ENCODE measurements at places on chromosomes 16 and 17.
A peak's percentile ranks its signal among the peaks of the same experiment; 100 is the strongest.

- DNase-seq = peak; percentile 18
These were observed 2.2 kb downstream of the TFAP4 start for GRCh38 chr16:4270595-4270994.

DNA sequence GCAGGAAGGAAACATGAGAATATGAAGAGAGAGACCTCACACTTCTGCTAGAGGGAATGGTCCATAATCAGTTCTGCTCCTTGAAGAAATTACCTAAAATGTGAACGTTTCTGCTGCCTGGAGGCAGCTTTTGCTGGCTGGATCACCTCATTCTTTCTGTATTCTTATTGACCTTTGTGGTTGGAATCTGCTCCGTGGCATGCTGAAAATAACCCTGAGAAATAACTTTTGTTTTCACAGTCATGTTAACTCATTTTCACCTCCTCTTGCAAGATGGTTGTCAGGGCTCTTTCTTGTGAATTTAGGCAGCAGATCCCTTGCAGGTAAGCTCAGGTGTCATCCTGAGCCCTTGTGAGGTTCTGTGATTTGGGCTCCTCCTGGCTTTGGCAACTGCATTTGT lies 70.2 kb downstream of the IRF8 start:
- peak; percentile 32 for DNase-seq

- DNase-seq = peak; percentile 95
These were observed 82.5 kb upstream of the TNRC6C start for GRCh38 chr17:77875881-77876509.

GRCh38 chr16:87692756-87693155 lies 73.0 kb downstream of the KLHDC4 start:
- DNase-seq = no peak

DNA sequence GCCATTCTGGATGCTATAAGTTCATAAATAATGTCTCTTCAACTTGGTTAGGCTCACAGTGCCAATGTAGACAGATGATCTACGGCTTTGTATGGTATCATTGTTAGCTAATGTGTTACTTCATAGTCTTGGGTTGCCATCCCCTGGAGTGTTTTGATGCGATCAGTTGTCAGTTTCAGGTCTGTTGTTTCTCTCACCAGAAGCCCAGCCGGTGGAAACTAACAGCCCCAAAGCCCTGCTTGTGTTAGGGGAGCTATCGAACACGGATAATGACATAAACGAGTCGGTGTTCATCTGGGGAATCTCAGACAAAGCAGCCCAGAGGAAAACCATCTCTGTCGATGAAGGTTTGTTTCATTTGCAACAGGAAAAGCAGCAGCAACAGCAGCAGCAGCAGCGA lies 107.4 kb upstream of the ANKFN1 start:
- no peak for DNase-seq

GRCh38 chr16:27727941-27728340 lies 178.0 kb downstream of the KATNIP start:
- DNase-seq = no peak

GRCh38 chr16:30351586-30352419 lies 3.3 kb downstream of the CD2BP2 start:
- DNase-seq = no peak

DNA sequence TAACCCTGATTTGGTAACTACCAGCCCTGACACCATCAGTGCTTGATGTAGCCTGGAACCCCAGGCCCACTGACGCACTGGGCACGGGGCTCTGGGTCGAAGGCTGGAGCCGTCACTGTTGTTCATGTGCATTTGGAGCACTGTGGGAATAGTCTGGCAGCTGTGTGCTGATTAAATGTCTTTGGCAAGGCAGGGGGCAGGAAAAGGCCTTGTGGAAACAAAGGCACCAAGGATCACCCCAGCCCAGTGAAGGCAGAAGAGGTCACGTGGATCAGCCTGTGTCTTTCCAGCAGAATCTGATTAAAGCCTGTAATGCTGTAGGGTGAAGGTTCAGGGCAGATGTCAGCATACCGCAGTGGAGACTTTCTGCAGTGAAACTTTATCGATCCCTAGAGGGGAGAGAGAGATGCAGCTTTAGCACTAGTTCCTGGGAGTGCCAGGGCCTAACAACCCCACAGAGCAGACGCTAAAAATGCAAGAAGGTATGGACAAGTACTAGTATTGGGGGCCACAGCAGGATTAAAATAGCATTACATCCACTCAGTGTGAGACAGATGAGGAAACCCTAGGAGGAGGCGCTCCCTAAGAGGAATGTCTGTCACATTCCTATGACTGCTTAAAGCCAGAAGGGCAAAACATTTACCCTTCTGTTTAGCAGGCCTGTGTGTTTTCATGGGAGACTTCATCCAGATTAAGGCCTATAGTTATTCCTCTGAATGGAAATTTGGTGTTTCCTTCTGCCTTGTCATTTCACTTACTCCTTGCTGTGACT lies 9.7 kb downstream of the ZNHIT3 start:
- DNase-seq = no peak

- DNase-seq = no peak
These were observed 19.2 kb downstream of the ACSM1 start for GRCh38 chr16:20678242-20678641.

DNA sequence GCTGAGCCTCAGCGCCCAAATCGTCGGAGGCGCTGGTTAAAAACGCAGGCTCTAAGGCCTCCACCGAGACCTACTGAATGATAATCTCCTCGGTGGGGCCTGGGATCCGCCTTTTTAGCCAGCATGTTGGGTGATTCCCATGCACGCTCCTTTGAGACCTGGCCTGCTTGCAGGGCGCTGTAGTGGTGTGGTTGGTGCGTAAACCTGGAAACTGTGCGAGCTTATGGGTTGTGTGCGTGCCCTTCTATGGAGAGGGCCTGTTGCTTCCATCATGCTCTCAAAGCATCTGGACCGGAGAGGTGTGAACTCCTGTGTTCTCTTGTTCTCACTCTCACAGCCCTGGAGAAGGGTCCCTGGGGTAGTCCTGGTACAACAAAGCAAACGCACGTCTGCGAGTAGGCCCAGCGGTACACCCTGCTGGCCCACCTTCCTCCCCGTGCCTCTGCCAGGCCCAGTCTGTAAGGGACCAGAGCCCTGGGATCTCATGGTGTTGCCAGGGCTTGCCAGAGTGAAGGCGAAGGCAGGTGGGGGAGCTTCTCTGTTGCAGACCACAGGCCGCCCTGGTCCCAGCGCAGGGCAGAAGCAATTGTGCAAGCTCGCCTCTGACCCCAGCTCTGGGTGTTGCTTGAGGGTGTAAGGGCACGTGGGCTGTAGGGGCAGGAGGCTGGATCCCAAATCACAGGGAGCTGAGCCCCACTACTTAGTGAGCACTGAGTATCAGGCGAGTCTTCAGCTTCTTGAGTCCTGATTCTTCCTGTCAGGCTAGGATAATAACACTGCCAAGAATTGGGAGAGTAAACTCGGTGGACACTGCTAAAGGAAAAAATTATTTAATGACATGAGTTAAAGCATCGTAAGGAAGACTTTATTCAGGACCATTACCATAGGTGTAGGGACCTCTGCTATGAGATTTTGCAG lies 879 bp upstream of the LRRC75A start:
- no peak for DNase-seq

- DNase-seq = no peak
These were observed 157.3 kb downstream of the CDH13 start for GRCh38 chr16:82783933-82784572.

GRCh38 chr16:75811020-75811634 lies 84.8 kb upstream of the CPHXL start:
- no peak for DNase-seq

DNA sequence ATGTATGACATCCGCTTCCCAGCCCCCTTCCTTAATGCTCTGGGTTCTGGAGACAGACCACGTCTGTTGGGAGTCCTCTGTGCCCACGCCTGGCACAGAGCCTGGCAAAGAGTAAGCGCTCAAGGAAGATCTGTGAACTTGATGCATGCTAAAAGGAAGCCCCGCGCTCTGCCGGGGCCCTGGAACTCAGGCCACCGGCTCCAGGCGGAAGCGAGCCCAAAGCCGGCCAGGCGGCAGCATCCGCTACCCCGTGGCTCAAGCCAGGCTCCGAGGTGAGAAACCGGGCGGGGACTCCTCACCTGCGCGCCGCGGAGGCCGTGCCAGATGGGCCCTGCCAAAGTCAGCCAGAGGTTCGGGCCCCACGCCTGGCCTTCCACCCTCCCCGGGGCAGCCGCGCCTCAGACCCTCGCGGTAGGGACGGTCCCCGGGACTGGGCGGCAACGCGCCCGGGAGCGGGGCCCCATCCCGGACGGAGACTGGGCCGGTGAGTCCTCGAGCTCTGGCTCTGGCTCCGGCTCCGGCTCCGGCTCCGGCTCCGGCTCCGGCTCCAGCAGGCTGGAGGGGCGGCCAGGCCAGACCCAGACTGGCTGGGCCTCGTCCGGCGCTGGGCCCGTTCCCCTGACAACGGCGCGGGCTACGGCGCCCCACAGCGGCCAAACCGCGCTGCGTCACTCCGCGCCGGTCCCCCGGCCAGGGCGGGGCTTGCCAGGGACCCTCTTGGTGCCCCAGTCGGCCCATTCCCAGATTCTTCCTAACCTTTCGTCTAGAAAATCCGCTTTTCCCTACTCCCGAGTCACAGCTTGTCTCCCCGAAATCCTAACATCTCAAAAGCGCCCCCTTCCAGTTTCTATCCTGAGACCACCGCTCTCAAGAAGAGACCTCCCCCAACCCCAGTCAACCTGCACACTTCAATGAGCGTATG lies at the start of gene ZDHHC1:
ZDHHC1 (minus strand) TSS at position 606 of the 922 bp plus-strand sequence. CDS start 8,702 bp downstream, outside the sequence.
- DNase-seq = peak; percentile 66

GRCh38 chr16:54503011-54503855 lies 216.6 kb upstream of the IRX3 start:
- no peak for DNase-seq

DNA sequence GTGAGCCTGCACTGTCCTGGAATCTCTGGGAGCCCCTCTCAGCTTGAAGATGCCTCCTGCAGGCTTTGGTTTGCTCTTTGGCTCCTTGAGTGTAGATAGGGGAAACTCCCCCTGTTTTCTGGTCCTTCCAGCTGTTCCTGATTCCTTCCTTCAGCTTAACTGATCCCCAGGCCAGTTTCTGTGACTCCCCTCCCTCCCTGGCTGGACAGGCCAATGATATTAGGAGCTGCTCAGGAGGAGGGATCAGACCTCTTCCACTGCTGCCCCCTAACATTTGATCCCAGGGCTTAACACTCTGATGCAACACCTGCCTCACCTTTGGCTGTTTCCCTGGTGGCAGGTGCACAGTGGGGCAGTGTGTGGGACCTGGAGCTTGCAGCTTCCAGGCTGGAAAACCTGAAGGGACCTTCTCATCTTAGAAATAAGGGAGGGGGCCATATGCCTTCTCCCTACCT lies at the start of gene TAC4:
TAC4 (minus strand) TSS at position 51 of the 455 bp plus-strand sequence. CDS start 52 bp downstream, outside the sequence.
- DNase-seq = no peak

DNA sequence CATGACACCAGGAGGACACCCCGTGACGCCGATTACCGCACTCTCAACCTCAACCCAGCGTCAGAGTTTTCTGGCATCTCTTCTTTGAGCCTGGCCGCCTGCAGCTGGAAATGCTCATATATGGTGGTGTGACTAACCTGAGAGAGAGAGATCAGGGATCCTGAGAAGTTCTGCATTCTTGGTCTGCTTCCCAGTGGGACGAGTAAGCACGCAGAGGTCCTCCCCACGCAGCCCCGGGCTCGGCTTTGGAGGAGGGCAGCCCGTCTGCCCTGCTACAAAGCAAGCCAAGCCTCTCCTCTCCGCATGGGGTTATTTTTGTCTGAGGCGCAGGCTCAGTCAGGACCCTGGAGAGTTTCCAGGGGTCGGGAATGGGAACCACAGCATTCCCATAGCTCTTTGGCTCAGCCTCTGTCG lies 16.5 kb downstream of the CRISPLD2 start:
- DNase-seq = no peak

DNA sequence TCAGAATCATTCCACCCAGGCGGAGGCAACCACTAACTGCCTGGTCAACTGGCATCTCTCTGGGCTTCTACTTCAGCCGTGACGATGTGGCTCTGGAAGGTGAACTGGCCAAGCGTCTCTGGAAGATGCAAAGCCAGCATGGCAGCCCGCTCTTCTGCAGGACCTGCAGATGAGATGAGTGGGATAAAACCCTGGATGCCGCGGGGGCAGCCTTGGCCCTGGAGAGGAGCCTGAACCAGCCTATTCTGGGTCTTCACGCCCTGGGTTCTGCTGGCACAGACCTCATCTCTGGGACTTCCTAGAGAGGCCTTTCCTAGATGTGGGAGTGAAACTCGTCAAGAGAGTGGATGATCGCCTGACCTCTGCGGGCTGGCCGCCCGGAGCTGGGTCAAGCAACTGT lies 10.6 kb downstream of the UBB start:
- DNase-seq = no peak

DNA sequence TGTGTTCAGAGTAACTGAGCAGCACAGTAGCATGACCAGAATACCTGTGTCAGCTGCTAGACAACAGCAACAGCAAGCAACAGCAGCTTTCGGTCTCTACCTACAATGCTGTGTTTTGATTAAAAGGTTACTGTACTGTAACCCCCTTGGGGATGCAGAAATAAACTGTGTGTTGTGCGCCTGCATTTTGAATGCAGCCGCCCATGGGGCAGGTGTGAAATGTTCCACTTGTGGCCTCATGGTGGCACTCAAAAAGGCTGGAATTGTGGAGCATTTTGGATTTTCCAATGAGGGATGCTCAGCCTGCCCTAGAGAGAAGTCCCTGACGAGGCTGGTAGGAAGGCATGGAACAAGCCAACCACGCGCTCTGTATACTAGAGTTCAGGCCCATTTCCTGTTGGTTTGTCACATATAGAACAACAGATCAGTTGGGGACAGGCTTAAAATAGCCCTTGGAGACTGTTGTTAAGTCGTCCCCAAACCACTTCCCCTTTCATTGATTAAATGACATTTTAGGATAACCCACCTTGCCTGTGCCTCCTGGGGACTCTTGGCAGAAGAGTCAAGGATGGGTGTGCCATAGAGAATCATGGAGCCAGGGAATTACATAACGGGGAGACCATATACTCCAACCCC lies 27.1 kb downstream of the SCPEP1 start:
- DNase-seq = peak; percentile 67

GRCh38 chr17:66449418-66449977 lies 147.1 kb downstream of the PRKCA start:
- DNase-seq = no peak

GRCh38 chr16:65069766-65070165 lies 52.1 kb downstream of the CDH11 start:
- no peak for DNase-seq

GRCh38 chr17:55666806-55667205 lies 55.9 kb downstream of the TMEM100 start:
- DNase-seq = no peak

DNA sequence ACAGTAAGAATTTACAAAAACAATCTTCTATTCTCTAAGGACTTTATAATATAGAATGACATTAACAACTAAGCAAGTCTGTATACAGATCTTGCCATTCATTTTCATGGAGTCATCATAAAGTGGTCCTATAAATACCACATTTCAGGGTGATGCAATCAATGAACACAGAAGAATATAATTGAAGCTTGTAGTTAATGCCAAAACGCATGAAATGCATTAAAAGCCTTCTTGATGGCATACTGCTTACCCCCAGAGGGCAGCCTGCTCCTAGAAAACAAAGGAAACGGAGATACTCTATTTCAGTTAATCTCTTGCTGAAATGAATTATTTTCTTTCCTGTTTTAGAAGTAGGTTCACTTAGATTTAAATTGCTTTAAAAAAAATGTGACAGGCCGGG lies 45.2 kb upstream of the STAC2 start:
- DNase-seq = peak; percentile 10

GRCh38 chr17:19979917-19980770 lies 2.5 kb upstream of the AKAP10 start:
- DNase-seq = no peak

GRCh38 chr16:9351440-9351839 lies 260.0 kb downstream of the HAPSTR1 start:
- DNase-seq = peak; percentile 49
